ENCODE measurements at places on chromosomes 4 and X.

DNA sequence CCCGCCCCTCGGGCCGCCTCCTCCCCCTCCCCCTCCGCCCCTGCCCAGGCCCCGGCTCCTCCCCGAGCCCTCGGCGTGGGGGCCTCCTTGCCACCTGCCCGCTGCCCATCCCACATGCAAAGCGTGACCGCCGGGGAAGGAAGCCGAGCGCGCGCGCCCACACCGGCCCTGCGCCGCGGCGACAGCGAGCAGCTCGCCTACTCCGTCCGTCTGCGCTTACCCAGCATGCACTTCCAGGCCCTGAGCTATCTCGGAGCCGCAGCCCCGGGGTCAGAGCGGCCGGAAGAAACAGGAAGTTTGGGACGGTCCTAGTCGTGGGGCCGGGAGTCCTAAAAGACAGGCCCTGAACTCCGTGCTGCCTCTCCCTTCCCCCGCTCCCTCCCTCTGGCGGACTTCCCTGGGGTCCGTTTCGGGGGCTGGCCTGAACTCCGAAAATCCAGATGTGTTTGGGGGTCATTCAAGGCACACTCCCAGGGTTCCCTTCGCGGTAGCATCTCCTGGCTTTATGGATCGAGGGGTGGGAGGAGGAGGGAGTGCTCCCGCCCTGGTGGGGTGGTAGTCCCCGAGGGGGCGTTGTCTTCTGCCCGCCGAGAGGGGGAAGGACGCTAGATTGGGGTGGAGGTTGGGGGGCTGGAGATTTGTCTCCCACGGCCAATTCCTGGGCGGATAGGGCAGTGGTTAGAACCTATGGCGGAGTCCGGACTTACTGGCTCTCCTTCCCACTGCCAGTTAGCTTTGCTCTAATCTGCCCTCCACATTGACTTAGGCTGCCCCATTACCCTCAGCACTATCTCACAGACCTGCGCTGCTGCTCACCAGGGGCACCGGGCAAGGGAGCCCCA lies 25.0 kb upstream of the BCORL1 start:
- DNase-seq = peak; percentile 57

- DNase-seq = no peak
Observed at GRCh38 chrX:1442016-1442665, 10.6 kb downstream of the ASMTL start.

DNA sequence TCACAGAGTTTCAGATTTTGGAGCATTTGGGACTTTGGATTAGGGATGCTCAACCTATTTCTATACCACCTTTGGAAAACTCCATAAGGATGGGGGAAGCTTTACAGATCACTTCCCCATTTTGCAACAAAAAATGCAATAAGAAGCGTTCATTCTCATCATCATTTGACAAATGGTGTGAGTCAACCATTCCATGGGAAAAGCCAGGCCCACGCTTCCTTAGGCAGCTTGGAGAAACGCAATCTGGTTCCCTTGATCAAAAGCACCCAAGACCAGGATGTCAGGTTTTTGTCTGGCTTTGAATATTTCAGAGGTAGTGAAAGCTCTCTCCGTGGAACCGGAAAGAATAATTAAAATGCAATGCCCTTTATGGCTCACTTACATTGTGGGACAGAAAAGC lies 79.3 kb upstream of the C4orf50 start:
- DNase-seq = no peak

- DNase-seq = no peak
Observed at GRCh38 chr4:151888367-151888866, 127.6 kb upstream of the GATB start.

DNA sequence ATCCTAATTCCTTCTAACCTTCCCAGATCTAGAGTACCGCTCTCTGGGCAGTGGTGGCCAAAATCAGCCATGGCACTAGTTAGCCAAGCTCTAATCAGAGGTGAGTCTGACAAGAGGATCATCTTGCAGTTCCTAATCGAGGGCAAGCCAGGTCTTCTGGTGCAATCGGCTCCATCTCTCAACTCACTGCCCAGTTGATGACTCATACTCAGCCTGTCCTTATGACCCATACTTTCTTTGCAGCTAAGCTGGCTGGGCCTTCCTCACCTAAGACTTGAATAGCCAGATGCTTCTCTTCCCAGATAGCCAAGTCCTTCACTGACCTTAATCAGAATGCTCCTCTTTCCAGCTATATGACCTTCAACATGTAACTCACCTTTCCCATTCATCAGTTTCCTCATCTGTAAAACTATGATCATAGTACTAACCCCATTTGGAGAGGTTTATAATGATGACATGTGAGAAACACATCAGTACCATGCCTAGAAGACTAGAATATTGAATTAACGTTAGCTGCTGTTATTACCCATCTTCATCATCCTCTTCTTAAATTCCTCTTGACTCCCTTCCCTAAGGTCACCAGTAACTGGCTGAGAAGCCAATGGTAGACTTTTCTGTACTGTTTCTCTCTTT lies 57.1 kb downstream of the RELL1 start:
- DNase-seq = peak; percentile 9

- DNase-seq = peak; percentile 11
Observed at GRCh38 chrX:41302370-41302769, 31.6 kb upstream of the DDX3X start.

- no peak for DNase-seq
Observed at GRCh38 chr4:19992471-19993093, 259.1 kb upstream of the SLIT2 start.

GRCh38 chrX:68665502-68665901 lies 18.0 kb downstream of the STARD8 start:
- no peak for DNase-seq

GRCh38 chr4:99723612-99724011 lies 66.0 kb upstream of the C4orf54 start:
- DNase-seq = no peak

DNA sequence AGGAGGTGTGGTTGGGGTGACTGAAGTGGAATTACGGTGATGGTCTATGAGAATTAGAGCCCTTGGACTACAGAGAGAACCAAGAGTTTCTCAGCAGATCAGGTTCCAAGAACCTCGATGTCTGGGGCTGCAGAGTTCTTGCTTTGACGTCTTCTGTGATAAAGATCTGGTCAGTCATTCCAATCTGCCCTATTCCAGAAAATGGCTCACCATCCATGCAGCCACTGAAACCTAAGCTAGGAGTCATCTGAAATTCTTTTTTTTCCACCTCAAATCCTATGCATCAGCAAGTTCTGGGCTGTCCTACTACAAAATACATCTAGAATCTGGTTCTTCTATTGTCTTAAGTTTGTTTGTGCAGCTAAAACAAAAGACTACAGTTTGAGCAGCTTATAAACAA lies 254.4 kb upstream of the PGRMC2 start:
- DNase-seq = no peak

- DNase-seq = peak; percentile 12
Observed at GRCh38 chrX:73913580-73913979, 350.6 kb downstream of the CHIC1 start.

DNA sequence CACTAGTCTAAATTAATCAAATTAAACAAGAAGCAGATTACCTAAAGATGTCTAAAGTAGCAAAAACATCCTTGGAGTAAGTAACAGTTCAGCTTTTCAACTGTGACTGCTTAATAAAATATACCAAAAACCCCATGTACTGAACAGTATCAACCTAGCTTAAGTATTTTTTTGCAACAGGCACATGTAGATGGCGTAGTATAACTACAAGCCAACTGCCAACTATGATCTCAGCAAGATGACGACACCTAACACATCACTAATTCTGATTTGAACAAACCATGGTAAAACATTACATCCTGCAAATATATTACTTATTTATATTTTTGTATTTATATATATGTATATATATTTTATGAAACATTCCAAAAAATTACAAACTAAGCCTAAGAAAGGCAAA lies 24.5 kb downstream of the DHX15 start:
- DNase-seq = no peak

GRCh38 chr4:73499996-73500765 lies 18.6 kb downstream of the AFM start:
- no peak for DNase-seq

DNA sequence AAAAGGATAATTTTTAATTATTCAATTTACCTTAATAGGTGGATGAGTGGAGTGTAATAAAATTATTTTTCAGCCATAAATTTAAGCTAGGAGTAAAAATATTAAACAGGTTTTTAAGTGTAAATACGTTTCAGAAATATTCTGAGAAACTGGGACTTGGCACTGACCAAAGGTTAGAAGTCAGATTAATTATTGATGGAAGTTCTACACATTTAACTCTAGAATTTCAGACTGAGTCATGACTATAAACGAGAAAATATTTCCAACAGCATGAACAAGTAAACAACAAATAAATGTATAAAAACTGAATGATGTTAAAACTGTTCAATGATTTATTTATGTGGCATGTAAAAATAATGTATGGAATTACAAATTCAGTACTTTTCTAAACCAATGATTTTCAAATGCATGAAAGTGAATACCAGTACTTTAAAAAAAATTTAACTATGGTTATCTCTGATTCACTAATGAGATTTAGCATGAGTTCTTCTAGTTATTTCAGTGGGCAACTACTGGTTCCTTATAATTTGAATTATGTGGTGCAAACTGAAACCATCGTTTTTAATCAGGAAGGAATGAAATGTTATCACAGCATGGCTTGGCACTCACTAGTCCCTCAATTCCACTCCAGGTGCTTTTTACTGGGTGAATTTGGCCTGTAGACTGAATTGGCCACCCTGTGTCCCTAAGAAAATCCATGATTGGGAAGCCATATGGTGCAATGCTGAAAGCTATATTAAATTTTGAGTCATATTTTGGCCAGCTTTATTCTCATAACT lies 244.2 kb downstream of the FSTL5 start:
- no peak for DNase-seq

DNA sequence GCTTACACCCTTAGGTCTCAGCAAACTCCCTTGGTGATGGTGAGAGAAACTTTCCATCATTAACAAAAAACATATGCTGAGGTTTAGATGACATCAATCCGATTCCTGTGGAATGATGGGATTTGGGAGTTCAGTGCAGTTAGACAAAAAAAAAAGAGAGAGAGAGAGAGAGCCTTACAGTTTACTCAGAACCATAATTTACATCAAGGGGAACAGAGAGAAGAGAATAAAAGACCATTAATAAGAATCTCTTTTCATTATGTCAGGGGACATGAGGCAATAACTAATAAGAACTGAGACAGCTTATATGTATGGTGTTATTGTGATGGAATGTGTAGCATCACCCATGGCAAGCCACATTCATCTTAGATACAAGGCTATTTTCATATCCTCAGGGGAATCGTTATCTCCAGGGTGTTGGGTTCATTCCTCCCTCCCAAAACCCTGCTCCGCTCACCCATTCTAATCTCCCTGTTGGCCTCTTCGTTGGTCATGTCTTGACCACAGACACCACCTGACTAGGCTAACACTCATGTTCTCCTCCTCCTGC lies 175.7 kb upstream of the MXRA5 start:
- no peak for DNase-seq

DNA sequence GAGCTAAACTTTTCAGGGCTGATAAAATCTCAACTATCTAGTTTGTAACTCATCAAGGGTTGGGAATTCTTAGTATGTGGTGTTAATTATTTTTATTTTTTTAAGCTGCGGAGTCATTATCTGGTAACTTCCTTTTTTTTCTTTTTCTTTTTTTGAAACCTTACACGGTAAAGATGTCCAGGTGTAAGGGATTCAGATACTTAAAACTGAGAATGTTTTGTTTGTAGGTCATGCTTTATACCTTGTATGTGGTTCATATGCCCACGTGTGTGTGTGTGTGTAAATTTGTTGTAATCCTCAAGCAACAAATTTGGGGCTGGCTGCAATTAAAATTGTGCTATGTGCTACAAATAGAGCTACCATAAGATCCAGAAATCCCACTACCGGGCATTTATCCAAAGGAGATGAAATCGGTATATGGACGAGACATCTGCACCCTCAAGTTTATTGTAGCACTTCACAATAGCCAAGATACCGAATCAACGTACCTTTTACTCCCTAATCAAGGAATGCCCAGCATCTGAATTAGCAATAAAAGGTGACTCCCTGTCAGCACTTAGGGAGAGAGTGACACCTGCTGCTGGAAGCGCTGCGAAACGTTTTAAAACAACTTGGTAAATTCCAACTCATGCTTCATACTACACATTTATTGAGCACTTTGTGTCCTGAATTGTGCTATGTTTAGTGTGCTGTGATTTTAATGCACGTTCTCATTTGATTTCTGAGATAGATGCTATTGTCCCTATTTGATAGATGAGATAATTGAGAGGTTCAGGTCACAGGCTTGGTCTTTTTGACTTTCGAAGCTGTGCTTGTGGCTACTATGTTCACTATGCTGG lies 16.1 kb downstream of the MSMO1 start:
- DNase-seq = no peak
